ENCODE measurements at places on chromosomes 1 and 21.

- no peak for DNase-seq
Measured at GRCh38 chr1:247452447-247453039, 5.4 kb downstream of the OR2B11 start.

- DNase-seq, result no peak
Measured at GRCh38 chr1:6472391-6472790, 6.4 kb upstream of the TNFRSF25 start.

DNA sequence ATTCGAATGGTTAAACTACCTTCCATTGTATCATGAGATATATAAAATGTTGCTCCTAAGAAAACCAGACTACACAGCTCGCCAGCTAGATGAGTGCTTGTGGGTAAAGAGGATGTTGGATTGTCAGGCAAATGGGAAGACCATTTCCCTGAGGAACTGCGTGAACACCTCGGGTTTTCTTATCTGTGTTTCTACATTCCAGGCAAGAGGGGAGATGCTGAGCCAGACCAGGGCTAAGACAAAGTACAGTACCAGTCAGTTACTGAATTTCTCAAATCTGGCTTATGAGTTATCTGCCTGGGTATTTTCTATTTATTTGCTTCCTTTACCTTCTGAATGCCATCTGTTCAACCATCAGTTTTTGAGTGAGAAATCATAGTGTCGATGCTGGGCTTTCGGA is 170.8 kb downstream of the PLA2G4A start:
- DNase-seq, result no peak

- peak; percentile 30 for DNase-seq
Measured at GRCh38 chr1:175152006-175152652, 40.4 kb downstream of the KIAA0040 start.

DNA sequence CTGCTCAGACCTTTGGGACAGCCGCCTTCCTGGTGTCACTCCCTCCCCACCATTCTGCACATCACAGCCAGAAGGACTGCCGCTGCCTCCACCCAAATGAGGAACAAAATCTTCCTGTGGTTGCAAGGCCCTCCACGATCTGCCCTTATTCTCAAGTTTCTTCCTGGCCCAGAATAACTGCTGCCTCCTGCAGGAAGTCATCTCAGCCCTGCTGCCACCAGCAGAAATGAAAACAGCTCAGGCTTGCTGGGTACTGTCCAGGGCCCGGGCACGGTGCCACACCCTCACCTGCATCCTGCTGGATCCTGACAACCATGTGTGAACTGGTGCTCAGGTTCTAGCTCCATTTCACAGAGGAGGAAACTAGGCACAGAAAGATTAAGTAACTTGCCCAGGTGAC is 2.8 kb downstream of the CLDN19 start:
- DNase-seq, result peak; percentile 19

DNA sequence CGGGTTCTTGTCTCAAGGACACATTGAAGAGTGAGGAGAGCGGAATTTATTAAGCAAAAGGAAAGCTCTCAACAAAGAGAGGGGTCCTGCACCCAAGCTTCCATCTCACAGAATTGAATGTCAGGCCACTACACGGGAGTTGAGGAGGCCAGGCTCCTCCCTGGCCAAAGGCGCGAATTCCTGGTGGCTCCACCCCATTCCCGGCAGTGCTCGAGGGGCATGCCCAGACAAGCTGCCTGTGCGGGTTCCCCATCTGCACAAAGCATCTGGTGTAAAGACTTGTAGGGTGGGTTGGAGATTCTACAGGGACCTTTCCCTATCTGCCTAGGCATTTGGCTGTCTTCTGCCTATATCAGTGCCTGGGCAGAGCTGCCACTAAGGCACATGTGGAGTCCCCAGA is 648.5 kb upstream of the PKN2 start:
- no peak for DNase-seq

DNA sequence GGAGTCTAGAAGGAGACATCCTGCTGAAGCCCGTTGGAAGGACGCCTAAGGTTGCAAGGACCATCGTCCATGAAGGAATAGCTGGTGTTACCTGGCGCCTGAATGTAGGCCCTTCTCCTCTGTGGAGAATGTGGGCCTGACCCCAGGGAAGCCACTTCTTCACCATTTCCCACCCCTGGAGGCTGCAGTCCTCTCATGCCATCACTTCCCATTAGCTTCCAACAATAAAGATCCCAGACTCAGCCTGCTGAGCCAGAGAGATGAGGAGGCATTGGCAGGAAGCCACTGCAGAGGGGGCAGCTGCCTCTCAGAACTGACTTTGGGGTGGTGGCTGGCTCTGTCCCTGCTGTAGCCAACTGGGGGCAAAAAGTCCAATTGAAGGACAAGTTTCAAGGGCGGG is 21.3 kb upstream of the KCNE2 start:
- DNase-seq, result no peak

- no peak for DNase-seq
Measured at GRCh38 chr1:188228623-188229022, 1399.9 kb downstream of the PLA2G4A start.

Measured in stimulated activated naive B cell treated with anti-CD40 and anti-IgM and Interleukin-4, amounts not matched to agents 10 μg/mL and 1 μg/mL and 100 μg/mL, for 72 hours (primary cell).